ENCODE measurements at places on chromosomes 7 and 10.
A peak's percentile ranks its signal among the peaks of the same experiment; 100 is the strongest.

GRCh38 chr7:23373151-23374004, 74.2 kb downstream of the MALSU1 start:
- no peak for DNase-seq

DNA sequence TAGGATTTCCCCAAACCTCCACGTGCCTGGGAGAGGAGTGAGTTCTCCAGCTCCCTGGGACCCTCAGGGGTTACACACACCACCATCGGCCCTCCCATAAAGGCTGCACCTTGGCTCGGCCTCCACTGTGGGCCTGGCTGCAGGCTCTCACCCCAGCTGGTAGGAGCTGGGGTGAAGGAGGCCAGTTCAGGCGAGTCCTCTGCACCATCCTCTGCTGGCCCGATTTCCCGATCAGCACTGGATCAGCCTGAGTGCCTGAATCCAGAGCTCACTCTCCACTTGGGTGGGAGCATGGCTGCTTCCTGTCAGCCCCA, 115.1 kb upstream of the RET start:
- no peak for DNase-seq

DNA sequence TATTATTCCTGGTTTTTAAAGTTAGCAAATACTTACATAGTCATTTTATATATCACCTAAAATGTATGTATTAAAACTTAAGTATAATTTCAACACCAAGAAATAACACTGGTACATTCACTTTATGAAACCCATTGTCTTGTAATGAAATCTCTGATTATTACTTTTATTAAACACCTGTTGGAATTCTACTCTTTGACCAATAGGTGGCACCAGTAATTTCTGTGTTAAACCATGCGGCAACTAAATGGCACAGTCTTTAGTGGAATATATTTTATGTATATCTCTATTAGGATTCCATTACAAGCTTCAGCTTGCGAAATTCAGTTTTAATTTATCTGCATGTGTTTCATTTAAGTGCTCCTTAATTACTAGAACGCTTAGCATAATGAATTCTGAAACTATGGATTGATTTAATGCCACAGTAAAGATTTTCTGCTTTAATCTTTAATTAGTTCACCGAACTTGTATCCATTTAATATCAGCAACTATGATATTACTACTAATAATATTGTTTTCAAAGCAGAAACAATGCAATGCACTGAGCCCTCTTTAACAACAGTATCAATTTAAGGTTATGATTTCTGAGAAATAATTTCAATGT, 181.3 kb downstream of the MAGI2 start:
- DNase-seq, result no peak

DNA sequence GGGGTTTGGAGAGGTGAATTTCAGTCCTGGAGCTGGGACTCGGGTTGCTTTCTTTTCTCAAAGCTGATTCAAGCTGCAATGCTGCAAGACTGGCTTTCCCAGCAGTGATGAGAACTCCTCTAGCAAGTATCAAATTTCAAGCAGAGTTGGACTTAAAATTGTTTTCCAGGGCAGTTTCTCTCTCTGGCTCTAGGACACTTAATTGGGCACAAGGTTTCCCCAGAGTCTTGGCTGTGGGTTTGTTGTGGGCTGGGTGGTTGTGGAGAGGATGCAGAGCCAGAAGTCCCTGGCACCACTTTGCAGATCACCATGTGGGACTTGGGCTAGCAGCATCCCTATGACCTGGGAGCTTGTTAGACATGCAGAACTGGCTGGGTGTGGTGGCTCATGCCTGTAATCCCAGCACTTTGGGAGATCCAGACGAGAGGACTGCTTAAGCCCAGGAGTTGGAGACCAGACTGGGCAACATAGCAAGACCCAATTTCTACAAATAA, 16.8 kb downstream of the AKR1B15 start:
- no peak for DNase-seq

- DNase-seq, result no peak
Observed at GRCh38 chr10:17028798-17029197, 100.8 kb downstream of the CUBN start.

DNA sequence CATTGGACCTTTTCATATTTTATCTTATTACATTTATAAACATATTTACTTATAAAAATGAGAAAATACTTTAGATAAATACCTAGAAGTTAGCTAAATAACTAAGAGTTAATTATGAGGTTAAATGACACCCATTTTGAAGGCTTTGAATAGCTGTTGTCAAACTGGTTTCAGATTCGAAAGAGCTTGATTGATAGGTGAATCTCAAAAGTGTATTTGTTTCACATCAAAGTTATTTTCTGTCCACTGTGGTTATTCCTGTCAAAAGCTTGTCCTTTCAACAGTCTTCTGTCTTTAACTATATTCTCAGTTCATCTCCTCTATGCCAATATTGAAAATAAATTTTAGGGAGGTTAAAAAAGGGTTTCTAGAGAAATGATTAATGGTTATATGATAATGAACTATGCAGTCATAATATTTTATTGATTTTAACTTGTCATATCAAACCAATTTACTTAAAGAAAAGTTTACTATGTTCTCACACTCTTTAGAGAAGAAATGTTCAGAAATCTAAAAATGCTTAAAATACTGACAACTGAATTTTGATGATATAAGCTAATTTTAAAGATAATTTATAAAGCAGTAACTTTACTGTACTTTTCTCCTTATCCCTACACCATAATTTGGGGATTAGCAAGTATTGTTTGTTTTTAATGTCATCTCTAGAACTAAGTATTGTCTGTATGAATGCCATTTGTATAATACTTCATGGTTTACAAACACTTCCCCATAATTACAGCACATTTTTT, 72.0 kb upstream of the FOXP2 start:
- DNase-seq, result no peak

GRCh38 chr10:23478570-23478969, 39.7 kb downstream of the OTUD1 start:
- DNase-seq, result no peak

GRCh38 chr7:80841423-80841955, 77.4 kb downstream of the SEMA3C start:
- DNase-seq, result no peak

DNA sequence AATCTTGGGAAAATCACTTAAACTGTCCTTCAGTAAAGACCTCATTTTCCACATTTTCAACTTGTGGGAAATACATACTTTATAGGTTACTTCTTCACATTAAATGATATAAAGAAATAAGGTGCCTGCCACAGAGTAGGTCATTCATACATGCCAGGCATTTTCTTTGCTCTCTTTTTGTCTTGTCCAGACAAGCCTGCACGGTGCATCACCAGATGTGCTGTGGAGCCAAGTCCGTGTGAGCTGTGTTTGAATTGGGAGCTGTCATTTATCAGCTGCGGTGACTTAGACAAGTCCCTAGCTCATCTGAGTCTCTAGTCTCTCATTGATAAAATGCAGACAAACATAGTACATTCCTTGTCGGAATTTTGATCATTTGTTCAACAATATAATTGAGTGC, 432.9 kb downstream of the SORCS3 start:
- no peak for DNase-seq

GRCh38 chr10:93752761-93753160, 5.0 kb upstream of the LGI1 start:
- no peak for DNase-seq

DNA sequence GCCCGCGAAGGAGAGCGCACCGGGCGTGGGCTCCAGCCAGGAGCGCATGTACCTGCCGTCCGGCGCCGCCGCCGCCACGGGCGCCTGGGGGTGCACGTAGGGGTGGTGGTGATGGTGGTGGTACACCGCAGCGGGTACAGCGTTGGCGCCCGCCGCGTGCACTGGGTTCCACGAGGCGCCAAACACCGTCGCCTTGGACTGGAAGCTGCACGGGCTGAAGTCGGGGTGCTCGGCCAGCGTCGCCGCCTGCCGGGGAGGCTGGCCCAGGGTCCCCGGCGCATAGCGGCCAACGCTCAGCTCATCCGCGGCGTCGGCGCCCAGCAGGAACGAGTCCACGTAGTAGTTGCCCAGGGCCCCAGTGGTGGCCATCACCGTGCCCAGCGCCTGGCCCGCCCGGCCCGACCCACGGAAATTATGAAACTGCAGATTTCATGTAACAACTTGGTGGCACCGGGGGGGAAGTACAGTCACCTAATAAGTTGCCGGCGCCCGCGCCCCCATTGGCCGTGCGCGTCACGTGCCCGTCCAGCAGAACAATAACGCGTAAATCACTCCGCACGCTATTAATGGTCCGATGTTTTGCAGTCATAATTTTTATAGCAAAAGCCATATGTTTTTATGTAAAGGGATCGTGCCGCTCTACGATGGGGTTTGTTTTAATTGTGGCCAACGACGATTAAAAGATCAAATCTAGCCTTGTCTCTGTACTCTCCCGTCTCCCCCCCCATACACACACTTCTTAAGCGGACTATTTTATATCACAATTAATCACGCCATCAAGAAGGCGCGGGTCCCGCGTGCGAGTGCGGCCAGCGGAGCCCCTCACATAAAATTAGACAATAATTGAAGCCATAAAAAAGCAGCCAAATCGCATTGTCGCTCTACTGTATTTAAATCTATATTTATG, at the start of gene HOXA9:
Gene HOXA9 (minus strand): TSS at position 449 of the 907 bp plus-strand sequence. CDS start 80 bp downstream, at position 369.
- no peak for DNase-seq

- DNase-seq, result no peak
Observed at GRCh38 chr10:113788604-113789083, 37.2 kb downstream of the PLEKHS1 start.

GRCh38 chr7:12481722-12482121, 78.1 kb upstream of the VWDE start:
- no peak for DNase-seq

DNA sequence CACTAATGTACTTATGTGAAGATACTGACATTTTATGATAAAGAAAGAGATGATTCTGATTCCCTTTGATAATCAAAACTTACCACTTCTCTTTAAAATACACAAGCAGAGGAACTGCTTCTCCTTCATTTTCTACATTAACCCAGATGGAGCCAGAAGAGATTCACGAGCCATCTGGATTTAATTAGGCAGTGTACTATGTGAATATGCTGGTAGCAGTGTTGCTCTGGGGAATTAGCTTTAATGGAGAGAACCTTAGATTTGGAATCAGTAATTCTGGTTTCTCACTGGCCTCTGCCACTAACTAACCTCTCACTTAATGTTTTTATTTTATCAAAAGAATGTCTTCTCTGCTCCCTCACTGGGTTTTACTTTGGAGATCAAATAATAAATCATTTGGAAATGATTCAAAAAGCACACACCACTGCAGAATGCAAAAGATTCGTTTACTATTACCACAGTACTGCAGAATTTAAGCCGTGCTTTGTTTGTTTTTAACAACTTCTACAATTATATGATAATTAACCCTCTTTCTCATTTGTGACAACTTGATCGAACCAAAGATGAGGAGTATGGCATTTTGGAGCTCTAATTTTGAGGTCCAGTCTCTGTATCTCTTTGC, 77.5 kb upstream of the PHYHIPL start:
- DNase-seq, result no peak

DNA sequence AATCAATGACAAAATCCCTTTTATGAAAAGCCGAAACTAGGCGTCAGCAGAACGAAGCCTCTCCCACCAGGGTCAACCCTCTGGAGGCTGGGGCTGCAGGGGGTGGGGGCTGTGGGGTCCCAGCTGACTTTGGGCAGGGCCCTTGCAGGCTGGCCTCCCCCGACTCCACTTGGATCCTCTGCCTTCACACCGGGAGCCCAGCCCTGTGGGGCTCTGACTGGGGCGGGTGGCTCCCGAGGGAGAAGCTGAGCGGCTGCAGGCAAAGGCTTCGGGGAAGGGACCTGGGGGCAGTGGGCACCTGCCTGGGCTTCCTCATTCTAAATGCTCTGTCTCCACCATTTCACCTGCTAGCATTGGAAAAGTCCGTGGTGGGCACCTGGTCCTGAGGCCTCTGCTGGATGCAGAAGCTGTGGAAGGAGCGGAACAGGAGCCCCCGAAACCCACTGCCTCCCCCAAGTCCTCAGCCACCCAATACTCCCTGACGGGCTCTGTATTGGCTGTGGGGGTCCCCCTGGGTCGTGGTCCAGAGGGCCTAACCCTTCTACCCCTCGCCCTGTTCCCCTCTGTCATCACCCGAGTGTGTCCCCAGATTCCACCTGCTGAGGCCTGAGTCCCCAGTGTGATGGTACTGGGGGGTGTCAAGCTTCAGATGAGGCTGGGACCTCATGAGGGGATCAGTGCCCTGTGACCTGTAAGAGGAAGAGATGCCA, 108.6 kb downstream of the DNAJB6 start:
- no peak for DNase-seq

- DNase-seq, result peak; percentile 44
Observed at GRCh38 chr7:117127585-117128168, 174.4 kb downstream of the ST7 start.

- no peak for DNase-seq
Observed at GRCh38 chr10:17693009-17693408, 49.1 kb downstream of the STAM start.

DNA sequence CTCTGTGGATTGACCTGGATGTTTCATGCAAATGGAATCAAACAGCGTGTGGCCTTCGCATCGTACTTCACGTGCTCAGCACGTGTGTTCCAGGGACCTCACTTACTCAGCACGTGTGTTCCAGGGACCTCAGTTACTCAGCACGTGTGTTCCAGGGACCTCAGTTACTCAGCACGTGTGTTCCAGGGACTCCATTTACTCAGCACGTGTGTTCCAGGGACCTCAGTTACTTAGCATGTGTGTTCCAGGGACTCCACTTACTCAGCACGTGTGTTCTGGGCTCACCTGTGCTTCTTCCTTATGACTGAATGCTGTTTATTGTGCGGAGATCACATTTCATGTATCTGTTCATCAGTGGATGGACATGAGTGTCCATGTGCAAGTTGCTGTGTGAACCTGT, 22.0 kb downstream of the INPP5A start:
- DNase-seq, result no peak

DNA sequence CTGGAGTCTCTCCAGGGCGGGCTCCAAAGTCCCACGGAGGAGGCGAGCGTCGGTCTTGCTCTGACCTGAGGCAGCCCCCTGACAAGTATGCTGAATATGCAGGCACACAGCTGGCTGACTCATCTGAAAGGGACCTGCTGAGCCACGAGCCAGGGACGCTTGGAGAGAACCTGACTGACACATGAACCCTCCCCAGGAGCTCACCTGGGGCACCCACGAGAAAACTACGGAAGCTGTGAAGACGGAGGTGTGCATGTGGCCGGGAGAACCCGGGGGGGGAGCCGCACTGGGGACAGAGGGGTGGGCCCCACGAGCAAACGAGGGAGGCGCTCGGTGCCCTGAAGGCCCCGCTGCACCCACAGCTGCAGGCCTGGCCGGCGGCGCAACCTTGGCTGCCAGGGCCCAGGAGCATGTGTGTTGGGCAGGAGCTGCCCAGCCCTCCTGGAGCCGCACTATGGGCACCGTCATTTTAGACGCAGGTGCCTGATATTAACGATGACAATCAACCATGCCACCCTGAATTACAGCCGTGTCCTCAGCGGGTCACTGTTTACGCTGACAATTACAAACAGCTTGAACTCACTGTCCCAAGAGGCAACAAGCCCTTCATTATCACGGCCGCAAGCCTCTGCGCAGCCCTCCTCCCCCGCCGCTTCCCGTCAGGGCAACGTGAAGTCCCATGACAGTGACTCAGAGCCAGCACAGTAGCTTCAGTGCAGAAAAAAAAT, 64.7 kb downstream of the DIP2C start:
- DNase-seq, result no peak

DNA sequence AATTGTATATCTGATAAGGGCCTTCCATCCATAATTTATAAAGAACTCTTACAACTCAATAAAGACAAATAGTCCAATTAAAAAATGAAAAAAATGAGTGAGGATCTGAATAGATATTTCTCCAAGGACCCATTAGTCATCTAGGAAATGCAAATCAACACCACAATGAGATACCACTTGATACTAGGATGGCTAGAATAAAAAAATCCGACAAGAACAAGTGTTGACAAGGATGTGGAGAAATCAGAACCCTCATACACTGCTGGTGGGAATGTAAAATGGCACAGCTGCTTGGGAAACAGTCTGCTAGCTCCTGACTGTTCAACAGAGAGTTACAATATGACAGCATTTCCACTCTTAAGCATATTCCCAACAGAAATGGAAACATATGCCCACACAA, 24.6 kb downstream of the ALOX5 start:
- DNase-seq, result no peak
